ENCODE measurements at places on chromosomes 16 and 17.

- no peak for DNase-seq
Observed at GRCh38 chr17:63855185-63855584, 12.7 kb upstream of the SMARCD2 start.

- DNase-seq, result no peak
Observed at GRCh38 chr16:24769806-24770205, 40.4 kb downstream of the TNRC6A start.

DNA sequence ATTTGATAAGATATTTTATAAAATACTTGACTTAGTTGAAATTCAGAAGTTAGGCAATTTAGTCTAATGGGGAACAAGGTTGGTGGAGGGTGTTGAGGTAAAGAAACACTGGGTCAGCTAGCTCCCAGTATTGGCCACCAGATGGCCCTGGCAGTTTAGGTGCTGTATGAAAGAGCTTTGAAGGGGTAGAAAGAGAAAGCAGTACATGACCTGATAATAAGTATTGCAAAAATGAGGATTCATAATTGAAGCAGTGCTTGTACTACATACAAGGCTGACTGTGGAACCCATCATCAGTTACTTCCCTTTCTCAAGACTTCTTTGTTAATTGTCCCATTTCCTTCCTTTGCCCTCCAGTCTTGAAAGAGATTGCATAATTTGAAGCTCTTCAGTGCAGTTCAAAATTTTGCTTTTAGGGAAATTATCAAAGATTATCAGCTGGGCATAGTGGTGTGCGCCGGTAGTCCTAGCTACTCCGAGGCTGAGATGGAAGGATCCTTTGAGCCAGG is 29.4 kb downstream of the TANC2 start:
- no peak for DNase-seq

GRCh38 chr17:27631411-27631760 is 398 bp downstream of the LGALS9 start:
- no peak for DNase-seq
